Right forelimb (tissue), 1 donor: ENCODE measurements at places on chromosomes 13 and 19.
A peak's percentile ranks its signal among the peaks of the same experiment; 100 is the strongest.

DNA sequence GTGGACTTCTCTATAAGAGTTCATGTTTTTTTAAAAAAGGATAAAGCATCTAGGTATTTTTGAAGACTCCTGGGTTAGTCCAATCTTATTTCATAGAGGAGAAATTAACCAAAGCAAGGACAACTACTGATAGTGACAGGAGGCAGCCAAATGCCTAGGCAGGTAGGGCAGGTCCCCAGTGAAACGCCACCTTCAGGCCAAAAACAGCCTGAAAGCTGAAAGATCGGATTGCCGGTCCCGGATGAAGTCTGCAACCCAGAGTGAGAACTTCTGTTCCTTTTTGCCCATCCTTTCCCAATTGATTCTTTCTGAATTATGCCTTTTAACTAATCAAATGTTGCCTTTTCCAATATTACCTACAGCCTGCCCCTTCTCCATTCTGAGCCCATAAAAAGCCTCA, 6.1 kb upstream of the GGACT start:
- no peak for DNase-seq

DNA sequence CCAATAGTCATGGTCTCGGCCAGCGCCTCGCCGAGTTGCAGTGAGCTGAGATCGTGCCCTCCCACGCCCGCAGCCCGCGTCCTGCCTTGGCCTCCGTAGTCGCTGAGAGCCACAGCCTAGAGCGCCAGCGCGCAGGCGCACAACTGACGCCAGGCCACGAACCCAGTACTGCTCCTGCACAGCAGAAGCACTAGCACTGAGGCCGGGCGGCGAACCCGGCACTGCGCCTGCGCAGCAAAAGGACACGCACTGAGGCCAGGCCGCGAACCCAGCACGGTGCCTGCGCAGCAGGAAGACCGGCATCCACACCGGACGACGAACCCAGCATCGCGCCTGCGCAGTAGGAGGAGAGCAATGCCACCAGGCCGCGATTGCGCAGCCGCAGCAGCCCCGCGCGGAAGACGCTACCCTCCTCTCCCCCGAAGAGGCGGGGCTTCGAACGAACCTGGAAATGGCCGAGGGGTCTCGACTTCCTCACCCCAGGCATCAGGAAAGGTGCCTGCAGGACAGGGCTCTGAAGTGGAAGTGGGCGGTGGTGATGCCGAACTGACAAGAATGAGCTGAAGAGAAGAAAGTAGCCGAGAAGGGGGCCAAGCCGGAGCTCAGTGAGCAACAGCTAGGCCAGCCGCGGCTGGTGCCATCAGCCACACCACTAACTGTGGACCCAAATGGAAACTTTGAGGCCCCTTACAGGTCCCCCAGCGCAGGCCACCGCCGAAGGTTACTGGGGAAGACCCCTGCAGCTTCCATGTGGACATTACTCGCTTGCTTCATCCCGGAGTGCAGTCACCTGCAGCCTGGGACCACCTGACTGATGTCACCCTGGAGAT, 7.5 kb downstream of the F10 start:
- no peak for DNase-seq

GRCh38 chr13:77013853-77014542, 13.0 kb downstream of the FBXL3 start:
- no peak for DNase-seq

GRCh38 chr13:103605546-103606326, 539.5 kb upstream of the SLC10A2 start:
- DNase-seq: no peak

DNA sequence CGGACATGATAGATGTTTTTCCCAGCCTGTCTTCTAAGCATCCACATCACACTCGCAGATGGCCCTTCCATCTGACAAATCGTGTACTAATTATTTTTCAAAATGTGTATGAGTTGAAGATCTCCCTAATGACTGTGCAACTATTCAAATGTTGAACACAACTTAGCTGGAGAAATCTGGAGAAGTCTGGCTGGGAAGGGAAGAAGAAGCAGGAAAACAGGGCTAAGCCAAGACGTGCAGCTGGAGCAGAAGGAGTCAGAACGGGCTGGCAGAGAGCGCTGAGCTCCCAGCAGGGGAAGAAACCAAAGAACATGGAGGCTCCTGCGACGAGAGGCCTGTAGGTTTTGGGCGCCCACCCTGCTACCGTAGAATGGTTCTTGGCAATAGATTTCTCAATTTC, 13.2 kb upstream of the LATS2 start:
- peak; percentile 59 for DNase-seq

- no peak for DNase-seq
These were observed 8.4 kb upstream of the CEBPA start for GRCh38 chr19:33310606-33311325.

DNA sequence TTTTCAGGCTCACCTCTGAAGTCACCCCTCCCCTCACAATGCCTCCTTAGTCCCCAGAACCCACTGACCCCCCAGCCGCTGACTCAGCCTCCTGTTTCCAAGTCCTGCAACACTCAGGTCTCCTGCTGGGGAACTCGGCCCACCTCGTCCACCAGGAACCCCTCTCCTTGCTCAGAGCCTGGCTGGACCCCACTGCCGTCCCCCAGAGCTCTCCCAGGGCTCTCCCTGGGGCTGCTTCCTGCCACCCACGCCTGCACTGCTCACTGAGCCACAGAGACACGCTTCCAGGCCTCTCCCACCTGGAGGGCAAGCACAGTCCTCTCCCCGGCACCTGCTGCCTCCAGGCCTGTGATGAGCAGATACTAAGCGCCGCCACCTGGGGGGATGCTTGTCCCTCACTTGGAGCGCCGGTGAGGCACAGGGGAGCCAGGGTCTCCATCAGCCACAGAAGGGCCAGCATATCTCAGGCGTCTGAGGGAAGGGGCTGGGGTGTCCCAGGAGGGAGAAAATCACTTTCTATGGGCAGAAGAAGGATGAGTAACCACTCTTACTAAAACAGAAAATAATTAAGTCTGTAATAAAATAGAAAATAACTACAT, 53.8 kb downstream of the KLF2 start:
- DNase-seq: no peak

DNA sequence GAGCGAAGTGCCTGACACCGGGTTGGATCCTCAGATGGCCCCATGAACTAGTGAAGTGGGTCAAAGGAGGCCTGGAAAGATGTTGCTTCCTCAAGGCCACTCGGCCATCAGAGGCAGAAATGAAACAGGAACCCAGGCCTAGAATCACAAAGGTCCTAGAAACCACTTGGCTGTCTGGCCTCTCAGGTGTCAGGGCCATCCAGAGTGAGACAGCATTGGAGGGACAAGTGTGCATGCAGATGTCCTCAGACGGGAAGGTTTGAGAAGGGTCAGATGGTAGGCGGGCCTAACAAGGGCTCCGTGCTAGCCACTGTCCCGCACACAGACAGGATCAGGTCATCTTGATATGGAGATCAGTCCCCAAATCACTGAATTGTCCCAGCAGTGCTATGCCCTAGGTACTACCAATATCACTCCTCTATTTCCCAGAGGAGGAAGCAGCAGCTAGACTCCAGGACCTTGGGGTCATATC, 14.3 kb downstream of the CCDC97 start:
- no peak for DNase-seq

DNA sequence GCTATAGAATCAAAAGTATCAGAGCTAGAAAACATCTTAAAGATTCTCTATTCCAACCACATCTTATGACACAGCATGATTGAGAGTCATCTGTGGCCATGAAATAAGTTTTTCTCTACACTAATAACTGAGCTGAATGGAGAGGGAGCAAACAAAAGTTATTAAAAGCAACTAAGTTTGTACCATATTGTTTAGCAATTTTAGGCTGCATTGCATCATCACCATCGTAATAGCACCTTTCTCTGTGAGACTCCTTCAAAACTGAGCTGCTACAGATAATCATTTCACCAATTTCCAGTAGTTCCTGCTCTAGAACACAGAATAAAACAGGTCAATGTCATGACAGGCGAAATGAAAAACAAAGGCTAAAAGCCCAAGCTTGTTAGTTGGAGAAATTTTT, 1183.9 kb downstream of the DIAPH3 start:
- no peak for DNase-seq

- DNase-seq: no peak
These were observed 4.6 kb downstream of the PKN1 start for GRCh38 chr19:14437578-14438140.

GRCh38 chr19:39936020-39936419, 1.6 kb upstream of the FCGBP start:
- DNase-seq: no peak

GRCh38 chr13:102399791-102400674, 1.8 kb downstream of the FGF14 start:
- DNase-seq: no peak

DNA sequence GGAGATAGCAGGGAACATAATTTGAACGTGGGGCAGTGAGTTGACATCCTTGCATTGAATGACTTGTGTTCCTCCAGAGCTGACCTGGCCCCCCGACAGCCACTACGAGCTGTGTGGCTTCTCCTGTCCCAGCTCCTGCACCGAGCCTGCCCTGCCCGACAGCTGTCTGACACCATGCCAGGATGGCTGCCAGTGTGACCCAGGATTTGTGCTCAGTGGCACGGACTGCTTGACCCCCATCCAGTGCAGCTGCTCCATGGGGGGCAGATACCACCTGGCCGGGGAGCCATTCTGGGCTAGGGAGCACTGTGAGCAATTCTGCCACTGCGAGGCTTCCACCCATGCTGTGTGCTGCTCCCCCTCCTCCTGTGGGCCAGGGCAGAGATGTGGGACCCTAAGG, 29.2 kb upstream of the FXYD3 start:
- no peak for DNase-seq

GRCh38 chr19:55041627-55042343, 3.7 kb upstream of the GP6 start:
- DNase-seq: no peak

DNA sequence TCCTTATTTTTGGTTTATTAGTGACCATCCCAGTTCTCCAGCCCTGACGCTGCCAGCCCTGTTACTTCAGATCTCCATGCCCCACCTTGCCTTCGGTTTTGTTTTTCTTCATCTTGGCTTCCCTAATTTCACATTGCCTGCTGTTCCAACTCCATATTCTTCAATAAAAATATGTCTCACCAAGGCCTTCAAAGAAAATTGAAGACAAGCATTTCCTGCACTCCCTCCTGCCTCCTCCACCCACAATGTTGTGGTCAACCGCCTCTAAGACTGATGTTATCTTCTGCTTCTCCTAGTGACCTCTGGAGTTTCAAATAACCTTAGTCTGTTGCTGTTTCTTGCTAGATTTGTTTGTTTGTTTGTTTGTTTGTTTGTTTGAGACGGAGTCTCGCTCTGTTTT, 14.6 kb downstream of the PLD3 start:
- DNase-seq: no peak

GRCh38 chr19:38265213-38265861, 964 bp downstream of the SPINT2 start:
- no peak for DNase-seq

DNA sequence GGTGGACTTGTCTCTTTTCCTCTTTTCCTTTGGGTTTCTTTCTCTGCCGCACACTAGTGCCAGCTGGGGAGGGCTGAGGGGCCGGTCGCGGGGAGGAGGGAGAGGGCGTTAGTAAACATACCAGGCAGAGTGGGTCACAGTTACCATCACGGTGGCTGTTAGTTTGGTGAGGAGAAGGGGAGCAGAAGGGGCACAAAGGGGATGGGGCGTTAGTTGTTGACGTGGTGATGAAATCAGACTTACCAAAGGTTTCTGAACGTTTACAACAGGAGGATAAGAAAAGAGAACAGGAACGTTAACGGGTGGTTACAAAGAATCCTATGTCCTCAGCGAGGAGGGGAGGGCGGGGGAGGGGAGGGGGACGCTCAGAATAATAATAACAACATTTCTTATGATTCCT, 77.9 kb downstream of the PTPRS start:
- DNase-seq: no peak

GRCh38 chr19:55145232-55145631, 3.8 kb downstream of the TNNT1 start:
- DNase-seq: no peak

GRCh38 chr13:76383676-76384461, 502.3 kb downstream of the KCTD12 start:
- DNase-seq: peak; percentile 56

DNA sequence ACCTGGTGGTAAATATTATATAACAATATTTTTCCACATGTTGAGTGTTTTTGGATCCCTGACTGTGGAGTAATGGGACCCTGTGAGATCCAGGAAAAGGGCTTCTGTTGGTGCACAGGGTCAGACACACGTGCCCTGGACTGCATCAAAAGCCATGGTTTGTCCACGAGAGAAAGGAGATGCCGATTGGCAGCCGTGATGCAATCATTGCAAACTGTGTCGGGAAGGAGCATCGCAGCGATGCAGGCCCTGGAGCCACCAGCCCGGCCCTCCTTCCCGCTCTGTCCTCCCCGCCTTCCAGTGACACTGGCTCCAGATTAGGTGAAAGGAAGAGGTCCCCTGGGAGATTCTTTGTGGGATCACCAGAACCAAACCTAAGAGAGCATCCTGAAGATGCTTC, 9.1 kb downstream of the COL4A2 start:
- DNase-seq: no peak

GRCh38 chr13:44934724-44935123, 54.5 kb downstream of the NUFIP1 start:
- no peak for DNase-seq
